AG08395 (cell line): ENCODE measurements at places on chromosomes 16 and 17.
A peak's percentile ranks its signal among the peaks of the same experiment; 100 is the strongest.

DNA sequence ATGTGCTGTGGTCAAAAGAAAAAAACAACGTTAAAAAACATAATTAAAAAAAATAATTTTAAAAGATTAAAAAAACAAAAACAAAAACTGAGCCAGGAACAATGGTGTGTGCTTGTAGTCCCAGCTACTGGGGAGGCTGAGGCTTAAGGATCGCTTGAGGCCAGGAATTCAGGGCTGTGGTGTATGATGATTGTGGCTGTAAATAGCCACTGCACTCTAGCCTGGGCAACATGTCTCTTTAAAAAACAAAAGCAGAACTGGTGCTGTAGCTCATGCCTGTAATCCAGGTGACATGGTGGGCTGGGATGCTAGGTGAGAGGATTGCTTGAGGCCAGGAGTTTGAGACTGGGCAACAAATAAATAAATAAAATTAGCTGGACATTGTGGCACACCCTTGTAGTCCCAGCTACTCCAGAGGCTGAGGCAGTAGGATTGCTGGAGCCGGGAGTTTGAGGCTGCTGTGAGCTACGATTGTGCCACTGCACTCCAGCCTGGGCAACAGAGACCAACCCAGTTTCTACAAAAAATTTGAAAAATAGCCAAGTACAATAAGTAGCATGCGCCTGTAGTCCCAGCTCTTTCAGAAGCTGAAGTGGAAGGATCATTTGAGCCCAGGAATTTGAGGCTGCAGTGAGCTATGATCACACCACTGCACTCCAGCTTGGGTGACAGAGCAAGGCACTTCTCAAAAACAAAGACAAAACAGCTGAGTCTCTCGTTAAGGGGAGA lies 43.6 kb downstream of the NFATC3 start:
- no peak for DNase-seq

DNA sequence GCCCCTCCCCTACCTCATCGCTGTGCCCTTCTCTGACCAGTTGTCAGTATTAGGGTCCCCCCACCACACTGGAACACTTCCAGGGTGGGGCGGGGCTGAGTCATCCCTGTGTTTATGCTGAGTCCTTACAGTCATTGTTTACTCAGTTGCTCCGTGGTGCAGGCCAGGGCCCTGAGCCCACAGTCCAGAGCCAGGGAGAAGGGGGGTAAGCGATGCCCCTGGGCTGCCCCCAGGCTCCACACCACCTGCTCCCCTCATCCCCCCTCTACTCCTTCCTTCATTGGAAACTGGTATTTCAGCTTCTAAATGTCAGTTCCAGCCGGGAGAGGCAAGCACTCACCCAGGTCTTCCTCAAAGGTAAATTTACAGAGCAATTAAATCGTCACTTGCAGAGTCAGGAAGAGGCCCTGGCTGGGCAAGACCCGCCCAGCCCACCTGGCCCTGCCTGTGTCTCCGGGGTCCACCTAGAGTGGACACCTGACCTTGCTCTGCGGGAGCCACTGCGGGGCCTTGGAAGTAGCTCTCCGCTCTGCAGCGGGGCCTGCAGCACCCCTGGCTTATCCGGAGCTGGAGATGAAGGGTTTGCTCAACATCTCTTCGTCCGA lies 4.8 kb downstream of the ATP2A3 start:
- peak; percentile 54 for DNase-seq

DNA sequence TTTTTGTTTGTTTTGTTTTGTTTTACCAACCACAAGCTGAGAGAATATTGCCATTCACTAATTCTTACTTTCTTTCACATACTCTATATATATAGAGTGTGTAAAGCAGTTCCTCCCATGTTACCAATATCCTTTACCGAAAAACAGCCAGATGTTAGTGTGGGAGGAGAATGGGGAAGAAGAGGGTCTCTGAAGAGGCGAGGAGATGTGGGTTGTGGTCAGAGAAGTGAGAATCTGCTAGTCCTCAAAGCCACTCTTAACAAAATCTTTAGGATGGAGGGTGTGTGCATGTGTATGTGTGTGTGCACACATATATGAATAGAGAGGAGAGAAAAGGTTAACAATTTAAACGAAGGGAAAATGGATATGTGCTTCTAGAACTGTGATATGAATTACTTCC lies 80.6 kb downstream of the TUBD1 start:
- no peak for DNase-seq

GRCh38 chr17:32854832-32855389 lies 22.0 kb downstream of the MYO1D start:
- DNase-seq, result no peak

- peak; percentile 90 for DNase-seq
These were observed 18.9 kb upstream of the HERPUD1 start for GRCh38 chr16:56912746-56913708.

DNA sequence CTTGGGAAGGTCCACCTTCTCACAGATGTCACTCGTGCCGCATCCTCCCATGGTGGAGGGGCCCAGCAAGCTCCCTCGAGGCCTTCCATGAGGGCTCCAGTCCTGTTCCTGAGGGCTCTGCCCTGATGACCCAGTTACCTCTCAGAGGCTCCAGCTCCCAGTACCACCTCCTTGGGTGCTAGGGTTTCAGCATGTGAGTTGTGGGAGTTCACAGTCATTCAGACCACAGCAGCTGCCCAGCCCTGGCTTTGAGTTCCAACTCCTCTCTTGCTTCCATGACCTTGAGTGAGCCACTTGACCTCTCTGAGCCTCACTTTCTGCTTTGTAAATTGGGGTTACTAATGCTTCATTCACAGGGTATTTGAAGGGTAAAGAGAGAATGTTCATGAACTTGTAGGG lies 37.1 kb upstream of the LGALS9 start:
- no peak for DNase-seq

DNA sequence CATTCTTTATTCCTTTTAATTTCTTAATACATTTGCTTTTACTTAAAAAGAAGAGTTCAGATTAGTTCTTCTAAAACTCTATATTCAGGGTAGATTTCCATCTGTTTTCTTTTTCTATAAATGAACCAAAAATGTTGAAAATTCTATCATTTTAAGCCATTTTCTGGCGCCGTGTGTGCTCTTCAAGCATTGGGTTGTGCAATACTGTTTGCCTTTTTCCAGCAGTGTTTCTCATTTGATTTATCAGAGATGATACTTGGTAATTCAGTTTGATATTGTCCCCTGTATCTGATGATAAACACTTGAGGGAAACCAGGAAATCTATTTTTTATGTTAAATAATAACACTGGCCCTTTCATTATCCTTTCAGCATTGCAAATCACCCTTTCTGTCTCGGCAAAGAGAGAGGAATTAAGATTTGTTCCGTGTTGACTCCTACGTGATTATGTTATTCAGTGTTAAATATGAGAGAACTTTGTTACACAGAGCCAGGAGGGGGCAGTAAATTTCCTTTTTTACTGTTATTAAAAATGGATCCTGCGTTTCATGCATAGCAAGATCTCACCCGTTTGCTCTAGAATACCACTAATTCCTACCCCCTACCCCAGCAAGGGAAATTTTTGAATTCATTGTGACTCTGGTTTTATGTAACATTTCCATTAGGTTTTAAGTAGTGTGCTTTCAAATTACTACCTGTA lies 606.9 kb upstream of the RBFOX1 start:
- no peak for DNase-seq

GRCh38 chr16:10968498-10968897 lies 24.1 kb downstream of the CLEC16A start:
- no peak for DNase-seq

DNA sequence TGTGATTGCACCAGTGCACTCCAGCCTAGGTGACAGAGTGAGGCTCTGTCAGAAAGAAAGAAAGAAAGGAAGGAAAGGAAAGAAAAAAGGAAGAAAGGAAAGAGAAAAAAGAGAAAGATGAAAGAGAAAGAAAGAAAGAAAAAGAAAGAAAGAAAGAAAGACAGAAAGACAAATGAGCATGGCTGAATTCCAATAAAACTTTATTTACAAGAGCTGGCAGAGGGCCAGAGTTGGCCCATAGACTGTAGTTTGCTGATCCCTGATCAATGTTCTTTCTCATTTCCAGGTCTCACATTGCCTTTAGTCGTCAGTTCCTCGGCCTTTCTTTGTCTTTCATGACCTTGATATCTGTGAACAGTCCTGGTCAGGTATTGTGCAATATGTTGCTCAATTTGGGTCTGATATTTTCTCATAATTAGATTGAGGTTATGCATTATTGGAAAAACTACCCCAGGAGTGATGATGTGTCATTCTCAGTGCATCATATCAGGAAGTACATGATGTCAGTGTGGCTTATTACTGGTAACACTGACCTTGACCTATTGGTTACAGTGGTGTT lies 68.5 kb upstream of the MED9 start:
- no peak for DNase-seq

GRCh38 chr16:89050119-89050867 lies 43.4 kb upstream of the ACSF3 start:
- DNase-seq, result no peak

DNA sequence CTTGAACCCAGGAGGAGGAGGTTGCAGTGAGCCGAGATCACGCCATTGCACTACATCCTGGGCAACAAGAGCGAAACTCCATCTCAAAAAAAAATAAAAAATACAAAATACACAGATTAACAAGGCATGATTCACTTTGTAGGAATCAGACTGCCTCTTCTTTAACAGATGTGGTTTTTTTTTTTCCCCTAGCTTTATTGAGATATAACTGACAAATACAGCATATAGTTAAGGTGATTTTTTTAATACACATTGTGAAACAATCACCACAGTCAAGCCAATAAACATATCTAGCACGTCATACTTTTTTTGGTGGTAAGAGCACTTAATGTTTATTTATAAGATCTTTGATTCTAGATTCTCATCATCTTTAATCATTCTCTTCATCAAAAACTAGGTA lies 87.8 kb downstream of the SPAG9 start:
- no peak for DNase-seq

GRCh38 chr16:49499869-49500610 lies 126.4 kb downstream of the C16orf78 start:
- no peak for DNase-seq

GRCh38 chr16:66399930-66400329 lies 27.2 kb upstream of the BEAN1 start:
- DNase-seq, result no peak

DNA sequence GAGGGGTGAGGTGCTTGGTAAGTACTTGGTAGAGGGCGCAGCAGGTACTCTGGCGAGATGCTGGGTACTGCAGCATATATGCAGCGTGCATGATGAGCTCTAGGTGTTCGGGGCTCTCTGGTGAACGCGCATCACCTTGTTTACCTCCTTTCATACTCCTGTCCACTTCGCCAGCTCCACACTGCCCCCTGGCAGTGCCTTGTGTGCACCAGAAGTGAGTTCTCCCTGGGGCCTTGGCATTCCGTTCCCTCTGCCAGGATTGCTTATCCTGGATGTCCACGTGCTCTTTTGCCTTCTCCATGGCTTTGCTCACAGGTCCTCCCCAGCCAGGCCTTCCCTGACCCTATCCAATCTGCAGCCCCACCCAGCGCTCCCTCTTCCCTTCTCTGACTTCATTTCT lies 154.2 kb downstream of the MRM1 start:
- DNase-seq, result peak; percentile 17

DNA sequence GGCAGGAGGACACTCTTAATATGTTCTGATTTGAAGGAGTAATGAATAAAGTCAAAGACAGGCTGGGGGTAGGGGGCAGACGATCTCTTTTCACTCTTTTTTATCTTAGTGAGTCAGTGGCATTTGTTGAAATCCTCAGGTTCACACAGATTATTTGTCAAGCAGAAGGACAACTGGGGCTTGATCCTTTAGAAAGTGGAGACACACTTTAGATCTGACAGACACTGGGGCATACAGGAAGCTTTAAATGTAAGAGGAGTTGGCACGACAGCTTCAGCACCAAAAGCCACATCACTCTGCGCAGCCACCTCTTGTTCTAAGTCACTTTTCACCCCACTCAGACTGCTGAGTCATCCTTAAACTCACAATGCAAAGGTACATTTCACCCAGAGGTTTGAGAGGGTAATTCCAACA lies 121.5 kb downstream of the STXBP4 start:
- DNase-seq, result no peak

GRCh38 chr17:79463421-79464317 lies 147.2 kb downstream of the RBFOX3 start:
- no peak for DNase-seq

GRCh38 chr17:80474231-80474960 lies 2.0 kb downstream of the NPTX1 start:
- DNase-seq, result peak; percentile 58

- no peak for DNase-seq
These were observed 224.2 kb downstream of the PARN start for GRCh38 chr16:14405611-14406537.

DNA sequence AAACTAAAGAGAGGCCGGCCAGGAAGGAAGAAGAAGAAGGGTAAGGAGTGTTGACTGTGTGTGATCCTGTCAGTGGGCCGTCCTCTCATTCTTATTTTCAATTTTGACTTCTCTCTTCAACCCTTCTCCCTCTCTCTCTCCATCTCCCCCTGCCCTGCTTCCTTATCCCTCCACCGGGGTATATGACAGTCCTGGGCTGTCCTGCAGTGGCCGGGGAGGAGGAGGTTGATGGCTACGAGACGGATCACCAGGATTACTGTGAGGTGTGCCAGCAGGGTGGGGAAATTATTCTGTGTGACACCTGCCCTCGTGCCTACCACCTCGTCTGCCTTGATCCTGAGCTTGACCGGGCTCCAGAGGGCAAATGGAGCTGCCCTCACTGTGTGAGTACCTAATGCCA lies 5.6 kb downstream of the CHD3 start:
- no peak for DNase-seq

- peak; percentile 40 for DNase-seq
These were observed 3.9 kb downstream of the GFAP start for GRCh38 chr17:44911133-44912001.

GRCh38 chr17:81368161-81369022 lies 26.9 kb upstream of the BAHCC1 start:
- no peak for DNase-seq

- DNase-seq, result no peak
These were observed 28.2 kb downstream of the ADAMTS18 start for GRCh38 chr16:77406680-77407079.

DNA sequence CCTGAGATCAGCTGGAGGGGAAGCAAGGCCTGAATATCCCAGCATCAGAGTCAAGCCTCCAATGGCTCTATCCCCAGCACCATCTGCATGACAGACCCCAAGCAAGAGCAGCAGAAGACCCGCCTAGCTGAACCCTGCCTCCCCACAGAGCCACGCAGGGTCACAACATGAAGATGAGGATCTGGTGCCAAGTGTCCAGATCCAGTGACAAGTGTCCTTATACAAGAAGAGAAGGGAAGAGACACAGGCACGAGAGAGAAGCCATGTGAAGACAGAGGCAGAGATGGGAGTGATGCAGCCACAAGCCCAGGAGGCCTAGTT lies 28.9 kb downstream of the TNFRSF13B start:
- DNase-seq, result no peak

- no peak for DNase-seq
These were observed 129.8 kb downstream of the TANC2 start for GRCh38 chr17:63095879-63096278.

DNA sequence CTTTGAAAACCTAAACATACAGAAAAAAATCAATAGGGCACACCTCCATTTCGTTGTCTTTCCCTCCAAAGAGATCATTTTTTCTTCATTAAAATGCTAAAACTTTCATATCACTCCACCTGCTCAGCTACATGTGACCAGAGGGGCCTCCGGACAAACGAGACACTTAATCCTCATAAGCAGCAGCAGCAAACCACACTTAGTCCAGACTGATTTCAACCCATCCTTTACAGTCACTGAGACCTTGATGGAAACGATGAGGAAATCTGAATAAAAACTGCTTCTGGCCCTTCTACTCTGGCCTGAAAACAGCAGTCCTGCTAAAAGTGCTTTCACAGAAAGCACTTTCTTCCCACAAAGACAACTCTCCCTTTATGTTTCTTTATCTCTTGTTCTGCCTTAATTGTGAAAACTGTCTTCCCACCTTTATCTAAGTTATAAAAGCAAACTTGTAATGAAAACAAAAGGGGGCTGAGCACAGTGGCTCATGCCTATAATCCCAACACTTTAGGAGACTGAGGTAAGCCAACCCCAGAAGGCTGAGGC lies 4.6 kb downstream of the ANKRD11 start:
- DNase-seq, result no peak
